ENCODE measurements at places on chromosomes 7 and 10.
A peak's percentile ranks its signal among the peaks of the same experiment; 100 is the strongest.

DNA sequence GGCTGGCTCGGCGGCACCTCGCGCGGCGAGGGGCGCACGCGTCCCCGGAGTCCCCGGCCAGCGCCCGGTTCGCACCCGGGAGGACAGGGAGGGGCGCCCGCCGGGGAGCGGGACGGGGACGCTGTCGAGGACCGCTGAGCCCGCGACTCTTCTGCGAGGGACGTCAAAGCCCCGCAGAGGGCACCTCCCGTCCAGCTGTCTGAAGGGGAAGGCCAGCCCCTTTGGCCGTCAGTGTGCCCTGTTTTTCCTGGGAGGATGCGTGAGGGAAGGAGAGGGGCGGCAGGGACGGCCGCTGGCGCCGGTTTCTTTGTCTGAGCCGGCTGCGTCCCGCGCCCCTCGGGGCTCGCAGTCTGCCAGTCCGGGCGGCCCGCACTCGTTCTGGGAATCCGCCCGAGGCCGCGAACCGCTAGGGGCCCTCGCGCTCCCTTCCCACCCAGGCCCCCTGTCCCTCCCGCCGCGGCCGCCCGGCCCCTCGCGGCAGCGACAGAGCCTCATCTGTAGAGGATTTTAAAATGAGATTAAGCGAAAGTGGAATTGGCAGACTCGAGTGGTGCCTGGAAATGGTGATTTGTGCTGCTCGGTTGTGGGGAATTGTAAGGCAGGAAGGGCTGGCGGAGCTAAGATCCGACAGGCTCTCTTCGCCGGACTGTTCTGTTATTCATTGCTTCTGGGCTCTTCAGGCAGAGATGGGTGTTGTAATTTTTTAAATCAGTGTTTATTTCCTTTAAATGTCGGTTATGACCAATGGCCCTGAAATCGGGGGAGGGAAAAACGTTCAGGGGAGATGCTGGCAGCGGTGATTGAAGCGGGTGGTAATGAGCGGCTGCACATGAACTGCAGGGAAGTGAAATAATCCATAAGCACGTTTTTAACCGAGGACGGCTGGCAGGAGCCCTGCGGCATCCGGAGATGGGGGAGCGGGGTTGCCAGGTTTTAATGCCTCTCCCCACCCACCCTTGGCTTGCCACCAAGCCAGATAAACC, 618 bp upstream of the RELN start:
- DNase-seq = peak; percentile 69

DNA sequence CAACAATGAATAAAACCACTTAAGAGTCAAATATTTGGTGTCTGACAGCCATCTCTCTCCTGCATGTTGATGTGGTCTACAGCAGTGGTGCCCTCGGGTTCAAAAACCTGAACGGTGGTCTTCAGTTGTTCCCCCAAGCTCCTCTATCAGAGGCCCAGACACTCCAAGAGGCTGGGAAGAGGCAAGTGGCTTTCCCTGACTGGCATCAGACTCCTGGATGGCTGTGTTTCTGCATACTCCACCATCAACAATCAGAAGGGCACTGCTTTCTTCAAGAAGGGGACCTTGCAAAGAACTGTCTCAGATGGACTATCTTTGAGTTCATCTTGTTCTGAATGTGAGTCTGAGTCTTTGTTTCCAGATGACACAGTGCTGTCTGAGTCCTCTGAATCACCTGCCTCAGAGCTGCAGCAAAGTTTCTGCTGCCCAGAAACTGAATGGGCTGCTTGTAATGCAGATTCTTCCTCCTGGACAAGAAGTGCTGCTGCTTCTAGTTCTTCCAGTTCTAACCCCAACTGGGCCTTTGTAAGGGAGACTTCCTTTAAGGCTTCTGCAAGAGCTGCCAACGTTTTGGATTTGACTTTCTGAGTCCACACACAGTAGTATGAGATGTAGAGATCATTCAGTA, 5.9 kb upstream of the SGMS1 start:
- peak; percentile 49 for DNase-seq

- no peak for DNase-seq
Measured at GRCh38 chr7:18399436-18400235, 95.9 kb upstream of the HDAC9 start.

GRCh38 chr7:27438881-27439589, 196.4 kb downstream of the EVX1 start:
- no peak for DNase-seq

DNA sequence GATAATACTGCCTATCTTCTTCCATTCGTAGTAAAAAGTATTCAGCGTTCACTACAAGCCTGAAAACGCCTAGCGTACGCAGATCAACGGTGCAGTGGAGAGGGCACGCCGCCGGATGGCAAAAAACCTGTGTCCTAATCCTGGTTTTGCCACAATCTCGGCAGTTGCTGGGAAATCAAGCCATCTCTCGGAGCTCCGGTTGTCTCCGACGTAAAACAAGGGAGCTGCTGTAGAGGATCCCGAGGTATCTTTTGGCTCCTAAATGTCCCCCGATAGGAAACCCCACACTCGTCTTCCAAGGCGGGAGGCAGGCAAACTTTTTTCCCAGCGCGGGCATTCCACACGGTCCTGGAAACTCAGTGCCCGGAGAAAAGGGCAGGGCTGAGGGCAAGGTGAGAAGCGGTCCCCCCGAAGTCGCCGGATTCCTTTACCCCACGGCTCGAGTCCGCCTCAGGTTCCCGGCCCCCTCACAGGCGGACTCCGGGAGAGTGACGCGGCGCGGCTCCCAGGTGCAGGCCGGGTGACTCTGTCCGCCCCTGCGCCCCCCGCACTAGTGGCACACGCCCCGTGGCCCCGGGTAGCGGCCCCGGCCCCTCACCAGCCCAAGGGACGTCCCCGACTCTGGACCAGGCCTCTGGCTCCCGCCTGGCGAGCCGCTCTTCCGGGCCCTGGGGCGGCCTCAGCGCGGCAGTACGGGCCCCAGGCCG, 649 bp downstream of the IDE start:
- peak; percentile 67 for DNase-seq

- no peak for DNase-seq
Measured at GRCh38 chr10:61029411-61029810, 85.4 kb upstream of the RHOBTB1 start.

DNA sequence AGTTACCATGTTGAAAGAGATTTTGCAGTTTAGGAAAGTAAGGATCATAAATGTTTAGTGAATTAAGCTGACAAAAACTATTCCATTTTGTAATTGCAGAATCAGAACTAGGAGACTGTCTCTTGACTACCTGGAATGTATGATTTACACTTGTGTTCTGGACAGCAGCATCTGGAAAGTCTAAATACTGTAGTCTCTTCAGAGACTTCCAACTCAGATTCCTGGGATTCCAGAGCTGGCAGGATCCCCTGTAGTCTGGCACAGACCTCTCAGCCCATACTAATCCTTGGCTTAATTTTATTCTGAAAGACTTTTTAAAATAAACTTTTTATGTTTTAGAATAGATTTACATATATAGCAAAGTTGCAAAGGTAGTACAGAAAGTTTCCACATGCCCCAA, 452.7 kb downstream of the DPP6 start:
- no peak for DNase-seq

GRCh38 chr10:35770817-35771355, 128.8 kb upstream of the FZD8 start:
- no peak for DNase-seq

GRCh38 chr7:129896568-129897382, 56.0 kb downstream of the UBE2H start:
- DNase-seq = peak; percentile 45

DNA sequence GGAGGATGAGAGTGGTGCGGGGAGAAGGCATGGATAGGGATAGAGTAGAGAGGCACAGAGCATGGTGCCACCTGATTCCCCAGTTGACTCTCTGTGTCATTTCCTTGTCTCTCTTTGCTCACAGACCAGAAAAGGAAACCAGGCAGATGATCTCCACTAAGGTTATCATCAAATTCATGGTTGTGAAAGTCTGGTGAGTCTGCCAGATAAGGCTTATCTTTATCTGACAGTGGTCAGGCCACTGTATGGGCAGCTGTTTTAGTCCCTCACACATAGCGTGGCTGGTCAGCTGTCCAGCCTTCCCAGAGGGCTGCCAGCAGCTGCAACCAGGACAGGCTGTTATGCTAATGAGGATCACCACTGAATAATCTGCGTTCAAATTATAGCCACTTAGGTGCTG, 99.0 kb downstream of the ADRA2A start:
- no peak for DNase-seq

- no peak for DNase-seq
Measured at GRCh38 chr10:119659951-119660350, 8.8 kb downstream of the BAG3 start.

GRCh38 chr10:34886906-34887642, 72.0 kb upstream of the PARD3 start:
- DNase-seq = no peak

- DNase-seq = peak; percentile 83
Measured at GRCh38 chr7:22110227-22110839, 164.6 kb upstream of the CDCA7L start.

DNA sequence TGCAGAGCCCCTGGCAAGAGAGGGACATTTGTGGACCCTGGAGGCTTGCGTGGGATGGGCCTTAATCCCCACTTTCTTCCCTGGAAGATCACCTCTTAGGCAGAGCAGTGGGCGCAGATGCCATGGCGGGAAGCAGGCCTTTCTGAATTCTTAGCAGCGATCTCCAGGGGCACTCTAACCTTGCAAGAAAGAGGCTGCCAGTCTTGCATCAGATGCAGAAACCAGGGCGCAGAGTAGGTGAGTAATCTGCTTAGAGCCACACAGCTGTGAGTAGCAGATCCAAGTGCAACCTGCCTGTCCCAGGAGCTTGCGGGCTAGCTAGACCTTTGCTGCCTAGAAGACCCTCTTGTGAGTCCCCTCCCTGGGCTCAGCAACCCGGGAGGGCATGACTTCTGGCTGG, 40.0 kb downstream of the KCTD7 start:
- DNase-seq = no peak

- DNase-seq = peak; percentile 89
Measured at GRCh38 chr10:71727738-71728737, 8.5 kb upstream of the C10orf105 start.

DNA sequence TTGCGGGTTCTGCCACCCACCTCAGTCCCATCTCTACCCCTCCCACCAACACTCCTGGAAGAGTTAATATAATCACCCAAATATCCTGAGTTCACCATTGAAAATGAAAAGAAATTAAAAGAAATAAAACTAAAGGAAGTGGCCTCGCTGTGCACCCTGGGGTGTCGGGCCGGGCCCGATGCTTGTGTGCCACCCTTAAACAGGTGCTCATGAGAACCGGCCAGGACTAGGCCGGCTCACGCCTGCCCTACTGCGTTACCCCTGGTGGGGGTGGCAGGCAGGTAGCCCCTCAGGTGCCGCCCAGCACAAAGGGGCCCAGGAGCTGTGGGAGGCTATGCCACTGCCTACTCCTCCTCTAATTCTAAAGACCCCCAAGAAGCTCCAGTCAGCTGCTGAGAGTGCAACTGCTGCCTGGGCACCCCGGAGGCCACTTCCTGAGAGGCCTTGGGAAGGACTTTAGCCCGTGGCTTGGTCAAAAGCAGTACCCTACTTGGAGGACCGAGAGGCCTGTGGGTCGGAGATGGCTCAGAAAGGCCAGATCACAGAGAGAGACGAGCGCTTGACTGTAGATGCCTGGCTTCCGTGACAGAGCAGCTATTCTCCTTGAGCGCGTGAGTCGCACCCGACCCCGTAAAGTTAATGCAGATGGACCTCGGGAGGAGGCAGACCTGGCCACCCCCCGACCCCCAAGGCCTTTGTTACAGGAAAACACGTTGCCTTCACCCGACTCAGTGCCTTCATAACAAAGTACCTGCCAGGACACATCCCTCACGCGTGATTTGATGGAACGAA, 51.0 kb upstream of the PPP2R2D start:
- no peak for DNase-seq

DNA sequence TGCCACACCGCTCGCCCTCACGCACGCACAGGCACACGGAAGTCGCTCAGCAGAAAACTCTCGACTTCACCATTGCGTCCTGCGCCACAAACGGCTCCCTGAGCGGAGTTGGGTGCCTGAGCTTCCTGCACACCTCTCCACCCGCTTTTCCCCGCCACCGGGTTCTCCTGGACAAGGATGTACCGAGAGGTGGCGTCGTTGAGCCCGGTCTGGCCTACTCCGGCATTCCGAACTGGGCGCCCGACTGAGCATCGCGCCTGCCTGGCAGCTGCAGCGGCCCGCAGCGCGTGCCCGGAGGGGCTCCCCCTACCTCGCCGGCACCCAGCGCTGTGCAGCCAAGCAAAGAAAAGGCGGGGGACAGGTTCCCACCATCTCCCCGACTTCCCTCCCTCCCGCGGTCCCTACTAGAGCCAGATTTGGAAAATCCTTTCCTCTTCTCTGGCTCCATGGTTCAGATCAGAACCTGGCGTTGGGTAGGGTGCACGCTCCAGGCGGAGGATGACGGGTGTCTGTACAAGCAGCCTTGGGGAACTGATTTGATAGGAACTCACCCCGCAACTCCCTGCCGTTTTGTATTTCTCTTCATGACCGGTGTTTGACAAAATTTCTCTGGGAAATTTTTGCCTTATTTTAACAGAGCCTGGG, 1.7 kb downstream of the SORCS3 start:
- peak; percentile 79 for DNase-seq
